HL-60 (cell line): ENCODE measurements at places on chromosomes 6 and 20.

GRCh38 chr6:3937438-3937837 is 88.3 kb downstream of the FAM50B start:
- no peak for DNase-seq

DNA sequence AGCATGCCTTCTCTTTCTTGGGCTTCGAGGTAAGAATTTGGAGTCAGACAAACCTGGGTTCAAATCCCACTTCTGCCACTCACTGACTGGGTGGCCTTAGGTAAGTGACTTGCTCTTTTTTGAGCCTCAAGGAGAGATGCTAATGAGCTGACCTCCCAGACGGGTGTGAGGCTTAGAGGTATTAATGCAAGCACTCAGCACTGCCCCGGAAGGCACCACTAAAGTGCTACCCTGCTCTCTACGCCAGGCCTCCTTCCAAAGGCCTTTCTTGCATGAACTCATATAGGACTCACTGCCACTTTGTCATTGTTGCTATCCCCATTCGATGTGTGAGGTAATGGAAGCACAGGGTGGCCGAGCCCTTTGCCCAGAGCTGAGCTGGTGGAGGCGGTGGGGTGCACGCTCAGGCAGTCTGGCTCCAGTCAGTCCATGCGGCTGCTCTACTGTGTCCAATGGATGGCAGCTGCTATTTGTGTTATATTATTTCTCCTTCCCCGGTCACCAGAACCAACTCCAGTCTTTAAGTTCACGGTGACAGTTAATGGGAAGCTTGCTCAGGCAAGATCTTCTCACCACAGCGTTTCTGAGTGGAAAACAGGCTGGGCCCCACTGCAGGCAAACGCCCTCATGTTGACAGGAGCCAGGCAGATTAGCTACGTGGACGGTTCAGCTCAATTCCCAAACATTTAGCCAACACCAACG is 55.2 kb upstream of the MLN start:
- no peak for DNase-seq

DNA sequence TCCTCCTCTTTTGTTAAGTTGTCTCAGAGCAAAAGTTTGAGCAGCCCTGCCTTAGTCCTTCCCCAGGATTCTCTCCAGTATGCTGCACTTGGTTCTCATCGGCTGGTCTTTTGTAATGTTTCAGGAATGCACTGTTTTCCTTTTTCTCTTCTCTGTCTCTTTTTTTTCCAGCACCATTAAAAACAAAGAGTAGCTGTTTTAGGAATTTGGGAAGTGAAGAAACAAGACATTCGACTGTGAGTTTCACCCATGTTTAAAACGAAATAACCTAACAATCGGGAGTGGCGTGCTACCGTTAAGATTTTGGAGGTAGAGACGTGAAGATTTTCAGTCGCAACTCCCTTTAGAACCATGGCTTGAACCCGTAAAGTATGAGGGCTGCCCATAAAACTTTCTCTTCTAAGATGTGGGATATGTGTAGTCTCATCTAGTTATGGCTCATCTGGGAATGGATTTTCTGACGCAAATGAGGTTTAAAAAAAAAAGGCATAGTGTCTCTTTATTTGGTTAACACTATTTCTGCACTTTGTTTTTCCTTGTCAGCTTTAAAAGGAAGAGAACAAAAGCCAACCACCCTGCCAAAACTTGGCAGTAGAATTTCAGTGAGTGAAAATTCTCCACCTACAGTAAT is 35.9 kb upstream of the RAB23 start:
- DNase-seq = no peak

GRCh38 chr20:60803335-60804055 is 448.6 kb upstream of the CDH4 start:
- no peak for DNase-seq

- no peak for DNase-seq
Measured at GRCh38 chr6:160337301-160337700, 10.9 kb upstream of the SLC22A3 start.

DNA sequence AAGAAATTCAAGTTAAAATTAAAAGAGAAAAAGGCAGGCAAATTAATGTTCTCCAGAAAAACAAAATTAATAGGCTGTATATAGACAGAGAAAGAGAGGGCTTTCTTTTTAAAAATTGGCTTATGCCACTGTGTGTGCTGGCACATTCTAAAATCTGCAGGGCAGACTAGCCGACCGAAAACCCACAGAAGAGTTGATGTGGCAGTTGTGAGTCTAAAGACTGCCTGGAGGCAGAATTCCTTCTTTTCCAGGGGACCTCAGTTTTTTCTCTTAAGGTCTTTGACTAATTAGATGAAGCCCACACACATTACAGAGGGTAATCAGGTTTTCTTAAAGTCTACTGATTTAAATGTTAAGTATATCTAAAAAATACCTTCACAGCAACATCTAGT is 85.7 kb downstream of the GJA1 start:
- no peak for DNase-seq

- DNase-seq = no peak
Measured at GRCh38 chr6:16319813-16320532, 81.6 kb downstream of the GMPR start.

GRCh38 chr20:10647471-10647870 is 26.3 kb downstream of the JAG1 start:
- DNase-seq = no peak

DNA sequence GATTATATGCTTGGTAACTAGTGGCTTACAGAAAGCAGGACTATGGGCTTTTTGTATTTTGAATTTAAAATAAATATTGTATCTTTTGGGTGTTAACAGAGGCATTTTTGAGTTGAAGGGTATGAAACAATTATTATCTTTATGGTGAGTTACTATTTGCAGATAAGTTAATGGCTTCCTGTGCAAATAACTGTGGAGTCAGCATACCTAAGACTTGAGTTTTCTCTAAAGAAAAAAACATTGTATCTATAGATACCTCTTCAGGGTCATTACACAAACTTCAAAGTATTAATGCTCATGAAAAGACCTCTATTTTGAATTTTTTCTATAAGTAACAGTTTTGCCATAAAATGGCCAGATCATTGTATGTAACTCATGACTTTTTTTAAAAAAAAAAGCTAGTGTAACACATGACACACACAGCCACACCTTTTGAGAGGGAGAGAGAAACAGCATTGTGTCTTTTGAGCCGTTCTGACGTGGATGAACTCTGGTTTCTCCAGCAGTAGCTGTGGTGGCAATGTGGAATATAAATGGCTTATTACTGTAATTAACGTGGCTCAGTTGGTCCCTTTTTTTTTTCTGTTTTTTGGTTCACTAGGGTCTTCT is 36.3 kb downstream of the PLEKHG1 start:
- DNase-seq = no peak

- DNase-seq = no peak
Measured at GRCh38 chr6:82216549-82216948, 31.0 kb downstream of the IBTK start.

DNA sequence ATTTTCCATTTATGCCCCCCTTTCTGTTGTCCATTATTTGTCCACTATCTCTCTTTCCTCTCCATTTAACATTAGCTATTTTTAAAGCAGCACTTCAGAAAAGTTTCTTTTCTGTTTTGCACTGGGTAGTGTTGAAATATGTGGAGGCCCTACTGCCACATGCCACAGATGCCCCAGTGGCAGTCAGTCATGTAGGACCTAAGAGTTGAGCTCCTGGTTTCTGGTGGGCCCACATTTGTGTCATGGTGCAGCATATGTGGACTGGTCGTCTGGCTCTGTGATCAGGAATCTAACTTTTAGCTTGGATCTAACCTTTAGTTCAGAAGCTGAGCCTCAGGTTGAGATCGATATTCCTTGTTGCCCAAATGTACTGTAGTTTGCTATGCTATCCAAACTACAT is 54.8 kb downstream of the HFE start:
- no peak for DNase-seq

DNA sequence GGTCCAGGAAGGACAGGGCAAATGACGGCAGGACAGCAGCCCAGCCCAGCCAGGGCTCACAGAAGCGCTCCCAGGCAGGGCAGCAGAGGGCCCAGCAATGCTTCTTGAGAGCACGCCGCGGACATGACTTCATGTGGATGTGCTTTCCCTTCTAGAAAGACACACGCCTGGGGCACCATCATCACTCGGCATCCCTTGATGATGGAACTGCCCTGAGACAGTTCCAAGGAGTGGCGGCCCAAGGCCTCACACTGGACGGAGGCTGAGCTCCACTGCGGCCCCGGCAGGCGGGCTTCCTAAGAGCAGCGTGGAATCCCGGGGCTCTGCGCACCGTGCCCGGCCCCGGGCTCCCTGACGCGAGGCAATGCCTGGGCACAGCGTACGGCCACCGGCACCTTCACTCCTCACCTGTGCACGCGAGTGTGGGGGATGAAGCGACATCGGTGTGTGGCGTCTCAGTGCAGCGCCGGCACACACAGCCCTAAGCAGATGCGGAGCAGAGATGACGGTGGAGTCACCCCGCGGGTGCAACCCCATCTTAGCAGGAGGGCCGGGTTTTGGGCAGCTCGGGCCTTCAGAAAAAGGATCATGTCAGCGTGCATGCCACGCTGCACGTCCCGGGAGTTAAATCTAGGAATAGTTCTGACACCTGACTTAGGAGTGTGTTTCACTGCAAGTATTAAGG is 86.6 kb downstream of the THBS2 start:
- no peak for DNase-seq

DNA sequence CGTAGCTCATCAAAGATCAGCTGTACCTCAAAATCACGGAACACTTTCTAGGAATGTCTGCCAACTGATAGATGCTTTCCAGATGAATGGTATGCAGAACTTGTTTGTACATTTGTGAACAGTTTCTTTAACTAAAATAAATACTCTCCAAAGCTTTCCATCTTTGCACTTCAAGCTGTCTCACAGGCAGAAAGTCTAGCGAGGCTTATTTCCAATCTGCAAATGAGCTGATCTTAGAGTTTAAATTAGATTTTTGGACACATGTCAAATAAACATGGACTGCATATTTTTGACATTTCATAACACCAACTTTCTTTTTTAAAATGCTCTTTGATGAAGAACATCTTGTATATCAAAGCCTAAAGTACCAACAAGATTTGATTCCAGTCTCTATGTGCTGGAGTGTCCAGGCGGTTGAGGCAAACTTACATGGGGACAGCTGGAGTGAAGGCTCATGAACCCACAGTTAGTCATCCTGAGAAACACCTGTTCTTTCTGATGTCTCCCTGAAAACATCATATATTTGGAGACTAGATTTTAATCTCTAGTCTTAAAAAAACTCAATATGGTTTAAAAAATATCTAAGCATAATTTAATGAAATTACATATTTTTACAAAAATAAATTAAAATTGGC is 268.6 kb upstream of the AGPAT4 start:
- no peak for DNase-seq

DNA sequence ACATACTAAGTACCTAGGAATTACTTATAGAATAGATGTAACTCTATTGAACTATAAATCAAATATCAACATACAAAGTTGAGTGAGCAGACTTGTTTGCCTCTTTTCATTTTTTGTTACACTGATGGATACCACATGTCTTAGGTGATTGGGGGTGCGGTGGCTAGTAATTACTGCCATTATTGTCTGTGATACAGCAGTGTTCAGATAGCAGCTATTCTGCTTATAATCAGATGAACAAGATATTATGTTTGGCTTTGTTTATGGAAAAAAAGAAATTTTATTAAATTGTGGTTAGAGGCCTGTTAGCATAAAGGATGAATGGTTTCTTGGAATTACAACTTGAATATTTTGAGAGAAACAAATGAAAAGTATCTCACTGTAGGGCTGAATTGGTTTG is 55.9 kb downstream of the KCNQ5 start:
- DNase-seq = no peak

DNA sequence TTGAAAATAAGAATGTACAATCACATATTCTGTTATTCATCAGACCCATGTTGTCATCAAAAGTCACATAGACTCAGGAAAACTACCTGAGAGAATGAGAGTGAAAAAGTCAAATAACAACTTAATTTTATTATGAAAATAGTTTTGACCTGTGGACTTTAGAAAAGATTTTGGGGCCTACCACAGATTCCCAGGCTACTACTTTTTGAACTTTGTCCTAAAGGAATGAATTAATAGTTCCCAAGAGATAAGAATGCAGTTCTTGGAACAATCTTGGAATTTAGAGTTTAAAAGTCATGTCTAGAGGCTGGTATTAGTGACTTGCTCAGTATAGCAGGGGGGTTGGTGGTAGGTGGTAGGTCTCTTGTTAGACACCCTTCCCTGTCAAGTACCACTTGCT is 3.3 kb downstream of the TAF8 start:
- no peak for DNase-seq

DNA sequence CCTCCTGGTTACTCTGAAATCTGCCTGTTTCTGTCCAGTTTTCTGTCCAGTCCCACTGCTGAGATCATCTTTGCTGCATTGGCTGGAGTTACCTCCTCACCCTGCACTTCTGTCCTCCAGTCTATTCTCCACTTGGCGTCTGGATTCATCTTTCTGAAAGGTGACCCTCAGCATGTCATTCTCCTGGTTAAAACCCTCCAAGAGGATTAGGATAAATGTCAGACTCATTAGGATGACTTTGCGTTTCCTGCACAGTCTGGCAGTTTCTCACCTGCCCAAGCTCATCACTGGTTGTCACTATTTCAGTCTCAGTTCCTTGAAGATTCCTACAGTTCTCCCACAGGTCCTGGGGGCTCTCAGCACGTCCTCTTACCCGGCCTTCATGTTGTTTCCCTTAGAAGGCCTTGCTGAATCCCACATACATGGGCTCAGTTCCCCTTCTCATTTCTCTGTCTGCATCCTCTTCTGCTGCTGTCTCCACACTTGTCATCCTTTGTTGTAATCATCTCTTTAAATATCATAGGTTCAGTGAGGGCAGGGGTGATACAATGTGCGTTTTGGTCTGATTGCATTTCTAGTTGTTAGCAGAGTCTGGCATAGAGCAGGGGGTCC is 374.8 kb downstream of the QKI start:
- no peak for DNase-seq

DNA sequence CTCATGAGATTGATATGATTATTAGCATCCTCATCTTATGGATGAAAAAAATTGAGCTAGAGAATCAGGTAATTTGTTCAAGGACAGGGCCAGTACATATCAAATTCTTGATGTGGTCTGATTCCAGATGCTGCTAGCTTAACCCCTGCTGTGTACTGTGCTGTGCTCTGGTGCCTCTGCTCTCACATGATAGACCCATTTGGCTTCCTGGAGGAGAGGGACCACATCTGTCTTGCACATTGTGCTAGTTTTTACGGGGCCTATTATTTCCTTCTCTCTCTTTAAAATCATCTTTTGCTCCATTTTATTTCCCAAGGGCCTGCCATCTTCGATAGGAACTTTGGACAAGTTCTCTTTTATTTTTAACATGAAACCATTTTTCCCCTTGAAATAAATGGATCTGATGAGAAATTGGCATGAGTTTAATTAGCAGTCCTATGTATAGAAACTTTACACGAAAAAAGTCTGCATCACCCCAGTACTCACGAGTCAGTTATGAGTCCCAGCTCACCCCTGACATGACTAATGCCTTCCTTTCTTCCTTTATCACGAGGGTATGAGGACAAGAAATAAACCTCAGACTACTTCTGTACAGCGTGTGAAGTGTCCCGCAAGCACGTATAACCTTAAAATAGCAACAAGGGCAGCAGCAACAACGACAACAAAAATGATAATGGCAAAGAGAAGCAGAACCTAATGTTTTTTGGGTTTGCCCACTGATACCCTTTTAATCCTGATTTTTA is 26.5 kb downstream of the CD109 start:
- no peak for DNase-seq

GRCh38 chr6:85866758-85867401 is 224.2 kb upstream of the SYNCRIP start:
- no peak for DNase-seq
